ENCODE measurements at places on chromosomes 5 and 9.

GRCh38 chr9:75382126-75382525 is 293.8 kb downstream of the OSTF1 start:
- no peak for DNase-seq

DNA sequence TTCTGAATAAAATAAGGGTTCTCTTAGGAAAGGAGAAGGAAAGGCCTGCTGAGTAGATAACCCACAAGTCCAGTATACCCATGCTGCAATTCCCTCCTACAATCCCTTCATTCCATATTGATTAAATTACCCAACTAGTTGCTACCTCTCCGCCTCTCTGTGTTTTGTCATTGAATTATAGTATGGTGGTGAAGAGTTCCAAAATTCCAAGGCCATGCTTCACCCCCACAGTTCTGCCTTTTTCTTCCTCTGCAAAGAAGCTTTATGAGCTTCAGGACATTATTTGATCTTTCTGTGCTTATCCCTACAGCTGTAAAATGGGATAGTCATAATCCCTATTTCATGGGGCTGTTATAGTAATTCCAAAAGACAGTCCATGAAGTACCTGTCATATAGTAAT is 215.6 kb downstream of the ACTL7B start:
- DNase-seq, result no peak

DNA sequence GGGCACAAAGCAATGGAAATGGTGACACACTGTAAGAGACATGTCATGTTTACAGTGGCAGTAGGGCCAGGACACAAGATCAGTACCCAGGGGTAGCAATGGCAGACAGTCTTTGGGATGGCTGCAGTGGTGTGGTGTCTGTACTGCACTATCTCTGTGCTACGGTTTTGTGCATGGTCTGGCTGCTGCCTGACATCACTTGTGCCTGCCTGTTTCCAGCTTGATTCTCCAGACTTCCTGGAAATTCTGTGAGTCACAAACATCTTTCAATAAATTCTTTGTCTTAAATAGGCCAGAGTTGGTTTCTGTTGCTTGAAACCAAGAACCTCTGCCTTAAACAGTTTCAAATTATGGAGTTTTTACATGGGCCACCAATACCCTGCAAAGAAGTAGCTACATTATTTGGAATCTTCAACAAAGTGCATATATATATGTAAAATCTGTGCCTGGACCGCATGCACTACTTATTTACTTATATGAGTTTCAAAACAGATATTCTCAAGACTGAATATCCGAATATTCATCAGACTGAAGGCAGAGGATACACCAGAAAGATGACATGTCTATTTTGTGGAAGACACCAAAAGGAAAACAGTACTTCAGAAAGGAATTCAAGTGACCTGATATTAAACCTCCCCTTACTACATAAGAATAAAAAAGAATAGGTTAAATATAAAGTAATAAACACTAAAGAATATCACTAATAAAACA is 188.1 kb downstream of the RFX3 start:
- peak; percentile 27 for DNase-seq

- no peak for DNase-seq
Measured at GRCh38 chr9:13430368-13431221, 151.1 kb upstream of the MPDZ start.

DNA sequence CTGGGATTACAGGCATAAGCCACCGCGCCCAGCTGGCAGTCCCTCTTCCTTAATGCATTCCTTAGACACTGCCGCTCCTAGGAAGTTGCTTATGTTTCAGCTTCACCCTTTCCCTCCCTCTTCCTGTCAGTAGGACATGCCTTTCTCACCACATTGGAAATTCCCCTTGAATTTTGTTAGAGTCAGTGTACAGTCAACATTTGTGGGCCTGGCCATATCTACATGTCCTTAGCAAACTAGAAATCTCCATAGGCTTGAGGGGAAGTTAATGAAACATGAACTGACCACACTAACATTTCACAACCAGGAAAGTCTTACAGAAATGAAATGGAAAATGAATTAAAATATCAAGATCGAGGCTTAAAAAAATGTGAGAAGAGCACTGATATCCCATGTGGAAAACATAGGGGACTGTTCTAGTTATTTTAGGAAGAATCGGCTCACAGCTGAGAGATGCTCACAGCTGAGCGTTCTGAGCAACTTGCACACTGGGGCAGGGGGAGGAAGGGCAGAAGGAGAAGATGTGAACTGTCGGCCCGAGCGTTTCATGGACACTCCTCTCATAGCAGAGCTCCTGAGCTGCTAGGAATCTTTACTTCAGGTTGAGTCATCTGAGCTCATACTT is 21.1 kb upstream of the LVRN start:
- no peak for DNase-seq

DNA sequence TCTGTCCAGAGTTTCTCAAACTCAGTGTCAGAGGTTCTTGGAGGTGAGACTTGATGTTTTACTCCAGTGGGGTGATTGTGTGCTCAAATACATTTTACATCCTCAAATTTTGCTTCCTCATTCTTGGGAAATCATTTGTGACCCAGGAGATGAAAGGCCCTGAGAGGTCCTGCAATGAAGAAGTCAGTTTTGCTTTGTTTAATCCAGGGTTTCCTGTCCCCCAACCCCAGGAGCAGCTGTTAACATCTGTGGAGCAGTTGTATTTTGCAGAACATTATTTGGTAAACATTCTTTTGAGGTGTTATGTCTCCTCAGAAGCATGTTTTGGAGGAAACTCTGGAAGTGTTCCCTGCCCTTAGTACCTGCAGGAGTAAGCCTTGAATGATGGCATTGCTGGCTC is 59.8 kb downstream of the DAB2IP start:
- DNase-seq, result no peak

GRCh38 chr9:5560443-5561100 is 50.2 kb downstream of the PDCD1LG2 start:
- DNase-seq, result no peak

- DNase-seq, result no peak
Measured at GRCh38 chr9:111148052-111149017, 110.1 kb upstream of the LPAR1 start.

DNA sequence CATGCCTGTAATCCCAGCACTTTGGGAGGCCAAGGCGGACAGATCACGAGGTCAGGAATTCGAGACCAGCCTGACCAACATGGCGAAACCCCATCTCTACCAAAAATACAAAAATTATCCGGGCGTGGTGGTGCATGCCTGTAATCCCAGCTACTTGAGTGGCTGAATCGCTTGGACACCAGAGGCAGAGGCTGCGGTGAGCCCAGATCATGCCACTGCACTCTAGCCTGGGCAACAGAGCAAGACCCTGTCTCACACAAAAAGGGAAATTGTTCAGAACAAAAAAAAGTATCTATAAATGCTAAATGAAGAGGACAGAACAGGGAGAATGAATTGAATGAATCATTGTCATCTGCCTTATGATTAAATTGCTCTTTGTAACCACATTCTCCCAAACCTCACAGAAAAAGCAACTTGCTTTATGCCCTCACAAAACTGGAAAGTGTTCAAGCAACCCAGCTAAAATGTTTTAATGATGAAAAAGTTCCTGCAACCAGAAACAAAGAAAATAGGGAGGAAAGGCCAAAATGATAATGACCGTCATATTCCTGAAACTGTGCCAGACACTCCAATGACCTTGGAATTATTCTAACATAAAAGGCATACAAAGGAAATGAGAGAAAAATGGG is 83.7 kb downstream of the SERINC5 start:
- DNase-seq, result no peak

- DNase-seq, result no peak
Measured at GRCh38 chr9:131800366-131800765, 60.5 kb upstream of the RAPGEF1 start.

- DNase-seq, result no peak
Measured at GRCh38 chr9:131559421-131560000, 14.2 kb downstream of the PRRT1B start.

- DNase-seq, result no peak
Measured at GRCh38 chr9:135242406-135242805, 154.9 kb downstream of the OLFM1 start.

GRCh38 chr5:161149078-161149477 is 297.1 kb upstream of the ATP10B start:
- DNase-seq, result no peak

DNA sequence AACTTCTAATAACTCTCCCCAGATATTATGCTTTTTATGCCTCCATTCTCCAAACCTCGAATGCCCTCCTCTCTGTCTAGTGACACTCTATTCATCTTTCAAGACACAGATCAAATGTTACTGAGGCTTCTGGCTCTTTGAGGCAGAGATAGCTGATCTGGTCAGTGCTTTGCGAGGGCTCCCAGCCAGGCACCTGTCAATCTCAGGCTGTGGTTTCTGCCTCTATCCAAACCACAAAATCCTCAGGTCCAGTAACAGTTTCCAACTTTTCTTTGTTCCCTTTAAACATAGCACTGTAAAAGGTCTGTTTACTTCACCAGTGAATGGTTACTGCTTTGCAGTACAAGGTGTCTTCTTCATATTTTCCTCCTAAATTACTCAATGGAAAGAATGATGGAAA is 11.5 kb upstream of the STK32A start:
- no peak for DNase-seq

Data from CD4-positive, alpha-beta T cell treated with Interleukin-2 at 100 ng/mL for 4 hours (primary cell).